ENCODE measurements at places on chromosomes 1 and 21. TPM values are rescaled to one million over a fixed set of nuclear protein-coding genes. Genes with fewer than 3 reads are reported as not detected.

The ADAM30 gene
- not detected for total RNA-seq

The PEX14 gene
- total RNA-seq: 12.8 TPM

The COL11A1 gene
- total RNA-seq: 156 TPM

The FALEC gene
- total RNA-seq: not detected

The LPAR3 gene
- 0.32 TPM for total RNA-seq

The RBP7 gene
- total RNA-seq: not detected

The RIIAD1 gene
- not detected for total RNA-seq

The LRRC3 gene
- total RNA-seq: 0.26 TPM

The CFHR2 gene
- total RNA-seq: not detected

The AMY2A gene
- not detected for total RNA-seq

The SEMA4A gene
- total RNA-seq: 2.5 TPM

The KCNJ15 gene
- total RNA-seq: 5.2 TPM

The VWA5B1 gene
- total RNA-seq: not detected

The NCF2 gene
- total RNA-seq: 1.2 TPM

The FAM72B gene
- total RNA-seq: 0.91 TPM

The CD48 gene
- total RNA-seq: not detected

The BMP8B gene
- total RNA-seq: not detected

The CYB5RL gene
- 8.8 TPM for total RNA-seq

The FAM163A gene
- total RNA-seq: not detected

The RCSD1 gene
- 0.26 TPM for total RNA-seq

The DISP3 gene
- under 0.01 TPM for total RNA-seq

The LRRC53 gene
- not detected for total RNA-seq

The LMO4 gene
- 342 TPM for total RNA-seq

Data from articular chondrocyte of knee joint (primary cell).